ENCODE measurements at places on chromosomes 2 and 18.
A peak's percentile ranks its signal among the peaks of the same experiment; 100 is the strongest.

DNA sequence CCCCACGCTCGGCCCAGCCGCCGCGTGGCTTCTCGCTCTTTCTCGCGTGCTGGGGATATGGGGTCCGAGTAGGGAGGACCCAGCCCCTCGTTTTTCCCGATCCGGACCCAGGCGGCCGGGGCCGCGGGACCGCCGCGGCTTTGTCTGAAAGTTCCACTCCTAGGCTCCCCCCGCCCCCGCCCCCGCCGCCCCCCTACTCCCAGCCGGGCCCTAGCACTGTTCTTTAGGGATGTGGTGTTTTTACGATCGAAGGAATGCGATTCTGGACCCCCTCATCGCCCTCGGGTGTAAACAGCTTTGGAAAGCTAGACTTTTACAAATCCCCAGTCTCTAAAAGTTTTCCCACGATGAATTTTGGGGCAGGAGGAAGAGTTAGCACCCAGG lies 819 bp downstream of the TGIF1 start:
- DNase-seq, result no peak

DNA sequence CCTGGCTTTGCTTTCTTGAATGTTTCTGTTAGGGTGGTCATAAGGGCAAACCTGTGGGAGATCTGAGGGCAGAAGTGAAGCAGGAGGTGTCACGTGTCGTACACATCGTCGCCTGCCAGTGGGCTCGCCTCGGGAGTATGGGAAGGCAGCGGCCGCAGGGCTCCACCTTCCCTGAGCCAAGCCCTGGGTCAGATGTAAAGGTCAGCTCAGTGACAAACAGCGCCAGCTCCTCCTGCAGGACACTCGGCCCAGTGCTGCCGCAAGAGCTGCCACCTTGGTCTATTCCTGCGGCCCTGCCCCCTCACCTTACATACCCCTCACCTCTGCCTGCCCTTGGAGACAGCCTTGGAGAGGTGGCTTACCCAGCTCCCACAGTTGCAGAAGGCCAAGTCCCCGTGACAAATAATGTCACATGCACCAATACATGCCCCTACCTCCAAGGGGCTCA lies 64.2 kb downstream of the PSMG2 start:
- DNase-seq, result no peak

GRCh38 chr2:151103551-151103950 lies 158.1 kb downstream of the RBM43 start:
- DNase-seq, result no peak

- no peak for DNase-seq
Observed at GRCh38 chr2:26652361-26653041, 11.3 kb upstream of the CIB4 start.

GRCh38 chr2:112601754-112602153 lies 17.3 kb downstream of the CHCHD5 start:
- DNase-seq, result no peak

DNA sequence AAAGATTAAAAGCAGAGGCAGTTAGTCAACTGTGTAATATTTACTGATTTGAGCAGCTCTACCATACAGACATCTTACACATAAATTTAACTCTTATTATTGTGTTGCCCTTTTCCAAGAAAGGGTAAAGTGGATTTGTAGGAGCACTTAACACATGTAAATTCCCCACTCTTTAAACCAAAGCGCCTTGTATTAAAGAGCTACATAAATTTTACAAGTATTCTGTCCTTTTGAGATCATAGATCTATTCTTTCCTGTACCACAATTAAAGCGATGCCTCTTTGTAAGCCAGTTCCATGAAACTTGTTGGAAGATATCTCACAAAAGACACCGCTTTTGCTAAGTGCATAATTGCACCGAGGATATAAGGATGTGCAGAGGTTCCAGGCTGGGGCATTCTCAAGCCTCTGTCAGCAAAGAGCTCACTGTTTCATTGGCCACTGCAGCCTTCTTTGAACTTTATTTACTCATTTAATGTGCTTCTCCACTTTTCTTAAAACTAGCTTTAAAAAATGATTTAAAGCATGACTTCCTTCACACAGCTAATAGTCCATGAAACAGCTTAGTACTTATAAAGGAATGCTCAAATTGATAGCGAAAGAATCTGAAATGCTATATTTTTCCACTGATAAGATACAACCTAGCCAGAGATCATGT lies 520.0 kb upstream of the TCF4 start:
- no peak for DNase-seq

- no peak for DNase-seq
Observed at GRCh38 chr2:144242311-144242710, 277.6 kb downstream of the ZEB2 start.

DNA sequence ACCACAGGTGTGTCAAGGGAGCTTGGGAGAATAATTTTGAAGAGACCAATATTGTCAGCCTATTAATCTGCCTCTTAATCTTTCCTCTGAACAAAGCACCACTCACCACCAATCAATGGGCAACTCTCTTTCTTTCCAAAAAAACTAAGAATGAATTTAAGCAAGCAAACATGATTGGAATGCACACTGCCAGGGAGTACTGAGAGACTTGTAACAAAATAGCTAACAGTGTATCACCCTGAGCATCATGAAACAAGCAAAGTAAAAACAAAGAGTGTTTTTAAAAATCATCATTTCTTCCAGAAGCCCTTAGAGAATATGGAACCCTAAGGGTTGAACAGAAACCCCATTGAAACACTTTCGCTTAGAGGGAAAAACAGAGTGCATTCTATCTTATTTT lies 299.7 kb downstream of the DSEL start:
- DNase-seq, result no peak

DNA sequence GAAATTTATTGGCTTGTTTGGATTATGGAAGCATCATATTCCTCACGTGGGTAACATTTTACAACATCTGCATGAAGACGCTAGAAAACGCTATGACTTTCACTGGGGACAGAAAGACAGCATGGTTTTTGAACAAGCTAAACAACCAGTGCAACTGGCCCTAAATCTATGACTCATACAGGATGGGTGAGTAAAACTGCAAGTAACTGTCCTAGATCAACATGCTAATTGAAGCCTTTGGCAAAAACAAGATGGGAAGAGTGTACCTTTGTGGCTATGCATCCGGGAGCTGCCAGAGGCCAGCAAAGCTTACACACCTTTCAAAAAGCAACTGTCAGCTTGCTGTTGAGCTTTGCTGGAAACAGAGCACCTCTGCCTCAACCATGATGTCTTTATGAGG lies 1096.0 kb upstream of the DDX18 start:
- DNase-seq, result no peak

- DNase-seq, result no peak
Observed at GRCh38 chr2:239605976-239606375, 205.2 kb upstream of the HDAC4 start.

DNA sequence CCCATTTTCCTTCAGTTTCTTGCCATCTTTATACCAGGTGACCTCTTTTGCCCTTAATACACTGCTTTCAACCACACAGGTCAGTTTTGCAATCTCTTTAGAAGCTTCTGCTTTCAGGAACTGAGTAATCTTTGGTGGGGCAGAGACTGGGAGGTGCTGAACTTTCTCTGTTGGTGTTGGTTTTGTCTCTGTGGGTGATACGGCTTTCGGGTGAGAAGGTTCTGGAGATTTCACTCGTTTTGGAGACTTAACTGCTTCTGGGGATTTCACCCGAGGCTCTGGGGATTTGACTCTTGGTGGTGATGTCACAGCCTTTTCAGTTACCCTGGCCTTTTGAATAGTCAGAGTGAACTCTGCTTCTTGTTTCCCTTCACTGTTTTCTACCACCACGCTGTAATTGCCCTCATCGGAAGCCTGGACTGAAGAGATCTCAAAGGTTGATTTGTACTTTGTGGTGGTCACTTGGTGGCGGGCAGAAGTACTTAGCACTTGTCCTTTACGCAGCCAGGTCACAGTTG lies 50.4 kb downstream of the PLEKHA3 start:
- DNase-seq, result no peak

DNA sequence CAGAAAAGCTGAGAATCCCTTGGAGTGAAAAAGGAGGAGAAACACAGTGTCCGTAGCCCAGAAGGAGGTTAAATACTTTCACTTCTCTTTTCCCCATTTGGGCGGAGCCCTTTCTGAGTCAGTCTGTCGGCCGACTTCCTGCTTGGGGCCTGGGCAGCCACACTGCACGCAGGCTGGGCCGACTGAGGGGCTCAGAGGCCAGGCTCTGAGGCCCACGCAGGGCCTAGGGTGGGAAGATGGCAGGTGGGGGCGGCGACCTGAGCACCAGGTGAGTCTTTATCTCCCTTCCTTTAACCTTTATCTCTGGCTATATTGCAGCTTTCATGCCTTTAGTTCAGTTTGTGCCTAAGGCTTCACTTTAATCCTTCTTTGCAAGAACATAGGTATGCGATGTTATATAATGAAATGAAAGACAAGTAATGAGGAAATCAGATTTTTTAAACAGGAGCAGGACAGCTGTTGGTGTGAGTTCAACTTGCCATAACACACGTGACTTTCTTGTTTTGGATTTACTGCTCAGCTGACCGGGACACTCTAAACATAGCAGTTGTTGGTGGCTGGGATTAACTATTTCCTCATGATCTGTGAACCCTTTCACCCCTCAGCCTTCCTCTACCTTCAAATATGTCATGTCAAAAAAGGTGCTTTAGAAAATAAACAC lies at the start of gene SP100:
TSS of gene SP100 (plus strand) at position 141 of the 661 bp plus-strand sequence. CDS start at position 237, 96 bp downstream.
- peak; percentile 69 for DNase-seq

GRCh38 chr2:25566094-25566493 lies 107.3 kb downstream of the DTNB start:
- no peak for DNase-seq

GRCh38 chr18:26741048-26741447 lies 124.5 kb downstream of the AQP4 start:
- no peak for DNase-seq

DNA sequence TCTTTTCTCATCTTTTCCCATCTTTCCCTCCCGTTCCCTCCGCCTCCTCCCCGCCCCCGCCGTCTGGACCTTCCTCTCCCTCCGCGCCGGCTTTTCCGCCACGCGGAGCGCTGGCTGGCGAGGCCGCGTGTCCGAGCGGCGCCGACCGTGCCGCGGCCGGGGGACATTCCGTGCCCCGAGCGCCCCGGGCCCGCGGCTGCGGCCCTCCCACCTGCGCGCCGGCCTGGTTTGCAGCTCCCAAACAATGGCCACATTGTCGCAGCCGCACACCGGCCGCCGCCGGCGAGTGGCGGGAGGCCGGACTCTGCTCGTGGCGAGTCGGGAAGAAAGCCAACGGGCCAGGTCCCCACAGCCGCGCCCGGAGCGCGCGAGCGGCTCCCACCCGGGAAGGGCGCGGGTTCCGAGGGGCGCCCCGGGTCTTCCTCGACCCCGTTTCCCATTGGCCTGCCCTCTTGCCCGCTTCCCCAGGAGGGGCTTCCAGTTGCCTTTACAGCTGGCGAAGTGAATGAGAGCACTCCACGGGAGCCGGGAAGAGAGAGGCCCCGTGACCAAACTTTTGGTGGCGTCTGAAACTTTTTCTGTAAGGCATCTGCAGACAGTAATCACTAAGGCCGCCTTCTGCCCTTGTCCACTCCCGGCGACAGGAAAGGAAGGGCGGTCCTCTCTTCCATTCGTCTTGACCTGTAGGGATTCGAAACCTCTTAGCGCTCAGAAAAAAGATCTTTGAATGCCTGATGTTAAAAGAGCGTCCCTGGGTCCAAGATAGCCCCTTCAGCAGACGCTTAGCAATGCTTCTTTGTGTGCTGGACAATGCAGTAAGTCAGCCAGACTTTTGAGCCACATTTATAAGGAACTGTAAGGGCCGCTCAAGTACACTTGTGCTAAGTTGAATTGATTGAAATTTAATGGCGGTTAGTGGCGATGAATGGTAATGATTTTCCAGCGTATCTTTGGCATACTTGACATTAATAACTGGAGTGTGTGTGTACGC lies 6.2 kb downstream of the GLI2 start:
- DNase-seq, result no peak

DNA sequence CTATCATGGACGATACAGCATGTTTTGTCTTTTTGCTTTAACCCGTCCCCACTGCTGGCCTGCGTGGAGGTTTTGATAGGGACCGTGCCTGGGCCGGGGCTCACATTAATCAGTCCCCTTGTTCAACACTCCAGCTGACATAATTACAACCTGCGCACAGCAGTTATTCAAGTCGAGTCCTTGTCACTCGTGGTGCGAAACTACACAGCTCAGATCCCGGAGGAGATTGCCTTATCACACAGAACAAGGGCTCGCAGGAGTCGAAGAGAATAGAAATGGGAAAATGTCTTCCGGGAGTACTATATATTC lies 304.4 kb downstream of the ZNF407 start:
- DNase-seq, result no peak

GRCh38 chr2:209771474-209772289 lies at the start of gene UNC80:
UNC80 (plus strand) TSS chr2:209771832; CDS start chr2:209772073, 241 bp downstream.
- no peak for DNase-seq

DNA sequence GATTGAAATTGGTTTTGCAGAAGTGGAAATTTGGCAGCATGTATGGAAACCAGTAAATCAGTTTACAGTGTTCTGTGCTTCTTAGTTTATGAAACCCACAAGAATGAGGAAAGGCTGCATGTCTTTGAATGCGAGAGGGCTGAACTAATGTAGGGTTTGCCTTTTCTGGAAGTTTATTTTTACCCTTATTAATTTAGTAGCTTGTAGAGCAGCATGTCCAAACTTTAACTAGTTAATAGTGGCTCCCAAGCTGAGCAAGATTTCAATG lies 50.4 kb downstream of the LDLRAD4 start:
- DNase-seq, result no peak

DNA sequence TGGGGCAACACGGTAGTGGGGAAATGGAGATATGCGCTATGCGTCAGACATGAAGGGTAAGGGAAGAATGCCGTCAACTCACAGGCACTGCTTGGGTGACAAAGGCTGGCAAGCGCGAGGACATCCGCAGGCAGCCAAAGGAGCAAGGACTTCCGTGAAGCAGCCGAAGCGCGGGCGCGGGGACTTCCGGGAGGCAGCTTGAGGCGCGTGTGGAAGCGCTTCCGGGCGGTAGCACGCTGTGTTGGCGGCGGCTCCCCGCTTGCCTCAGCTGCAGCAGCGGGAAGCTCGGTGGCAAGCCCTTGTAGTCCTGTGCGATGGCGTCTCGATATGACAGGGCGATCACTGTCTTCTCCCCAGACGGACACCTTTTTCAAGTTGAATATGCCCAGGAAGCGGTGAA lies at the start of gene PSMA8:
TSS of gene PSMA8 (plus strand) at position 218 of the 400 bp plus-strand sequence. CDS start at position 315, 97 bp downstream.
- peak; percentile 8 for DNase-seq

- DNase-seq, result no peak
Observed at GRCh38 chr2:203714112-203714511, 7.7 kb downstream of the CD28 start.

GRCh38 chr2:15782769-15783294 lies 157.5 kb upstream of the MYCN start:
- DNase-seq, result no peak

DNA sequence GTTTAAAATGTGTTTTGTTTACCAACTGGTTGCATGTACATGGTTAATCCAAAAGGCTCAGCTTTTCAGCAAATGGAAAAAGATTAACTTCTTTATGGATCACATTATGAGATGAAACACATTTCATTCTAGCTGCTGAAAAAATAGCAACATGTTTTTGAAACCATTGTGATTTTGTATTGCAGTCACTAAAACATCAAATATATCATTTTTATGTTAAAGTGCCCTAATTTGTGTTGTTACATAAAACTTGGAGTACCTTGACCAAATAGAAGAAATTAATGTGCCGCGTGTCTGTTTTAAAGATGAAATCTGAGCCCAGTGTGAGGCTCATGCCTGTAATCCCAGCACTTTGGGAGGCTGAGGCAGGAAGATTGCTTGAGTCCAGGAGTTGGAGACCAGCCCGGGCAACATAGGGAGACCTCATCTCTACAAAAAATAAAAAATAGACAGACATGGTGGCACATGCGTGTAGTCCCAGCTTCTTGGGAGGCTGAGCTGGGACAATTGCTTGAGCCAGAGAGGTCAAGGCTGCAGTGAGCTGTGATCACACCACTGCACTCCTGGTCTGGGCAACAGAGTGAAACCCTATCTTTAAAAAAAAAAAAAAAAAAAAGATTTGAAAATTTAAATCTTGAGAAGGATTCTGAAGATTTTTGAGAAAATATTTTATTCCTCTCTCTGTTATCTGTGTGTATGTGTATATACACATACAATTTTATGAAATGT lies 96.6 kb downstream of the FMNL2 start:
- no peak for DNase-seq

All from stimulated activated CD4-positive, alpha-beta T cell treated with anti-CD3 and anti-CD28 coated beads, Interleukin-12 subunit alpha, Interleukin-12 subunit beta, amount 100 ng/mL, for 24 hours (primary cell).